NCI-H748 treated with DMSO at 0.1 percent for 48 hours (cell line): ENCODE measurements at places on chromosomes 1 and 21.

DNA sequence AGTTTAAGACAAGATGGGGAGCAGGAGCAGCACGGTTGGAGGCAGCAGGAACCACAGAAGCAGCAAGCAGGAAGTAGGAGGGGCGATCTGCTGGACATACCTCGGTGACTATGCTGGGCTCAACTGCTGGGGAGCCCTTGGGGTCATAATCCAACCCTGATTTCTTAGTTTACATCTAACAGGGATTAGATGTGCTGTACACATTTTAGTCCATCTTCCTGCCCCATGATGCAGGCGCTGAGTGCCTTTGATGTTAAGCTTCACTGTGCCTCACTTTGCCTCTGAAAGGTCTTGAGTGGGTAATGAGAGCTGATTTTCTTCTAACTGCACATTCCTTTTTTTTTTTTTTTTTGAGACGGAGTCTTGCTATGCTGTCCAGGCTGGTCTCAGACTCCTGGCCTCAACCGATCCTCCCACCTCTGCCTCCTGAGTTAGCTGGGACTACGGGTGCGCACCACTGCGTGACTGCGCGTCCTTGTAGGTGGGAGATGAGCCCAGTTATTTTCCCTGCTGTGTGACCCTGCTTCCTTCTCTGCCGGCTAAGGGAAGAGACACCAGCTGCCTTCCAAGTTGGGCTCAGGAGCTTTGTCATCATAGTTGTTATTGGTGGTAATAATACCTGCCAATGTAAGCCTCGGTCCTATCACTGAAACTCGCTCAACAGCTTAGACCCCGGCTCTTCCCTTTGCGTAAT, 1.1 kb upstream of the RCAN3 start:
- DNase-seq, result peak; percentile 52

DNA sequence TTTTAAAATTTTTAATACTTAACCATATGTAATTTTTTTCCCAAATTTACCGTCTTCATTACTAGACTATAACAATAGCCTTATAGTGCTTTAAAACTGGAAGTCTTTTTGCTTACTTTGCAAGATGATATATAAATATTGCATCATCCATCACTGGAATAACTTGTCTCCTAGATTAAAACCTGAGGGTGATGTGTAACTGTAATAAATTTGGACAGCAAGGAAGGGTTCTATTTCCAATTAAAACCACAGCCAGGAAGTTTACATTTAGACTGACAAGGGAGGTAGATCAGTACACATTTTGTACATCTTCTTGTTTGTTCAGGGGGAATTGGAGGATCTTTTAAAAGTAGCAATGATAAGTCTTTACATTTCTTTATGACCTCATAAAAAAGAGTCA, 21.9 kb downstream of the NTNG1 start:
- no peak for DNase-seq

GRCh38 chr21:45019887-45020537, 54.4 kb upstream of the ADARB1 start:
- no peak for DNase-seq

DNA sequence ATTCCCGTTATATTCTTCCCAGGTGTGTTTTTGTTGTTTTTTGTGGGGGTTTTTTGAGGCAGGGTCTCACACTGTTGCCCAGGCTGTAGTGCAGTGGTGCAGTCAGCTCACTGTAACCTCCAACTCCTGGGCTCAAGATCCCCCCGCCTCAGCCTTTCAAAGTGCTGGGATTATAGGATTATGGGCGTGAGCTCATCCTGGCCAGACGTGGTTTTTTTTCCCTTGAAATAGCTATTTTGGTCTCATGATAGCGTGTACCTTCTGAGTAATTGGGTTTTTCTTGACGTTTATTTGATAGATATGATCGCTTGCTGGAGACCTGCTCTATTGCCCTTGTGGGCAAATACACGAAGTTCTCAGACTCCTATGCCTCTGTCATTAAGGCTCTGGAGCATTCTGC, 17.6 kb downstream of the CTPS1 start:
- DNase-seq, result no peak

- peak; percentile 2 for DNase-seq
These were observed 68.3 kb downstream of the C4BPA start for GRCh38 chr1:207172321-207172720.
